Activated CD4-positive, alpha-beta T cell treated with anti-CD3 and anti-CD28 coated beads for 36 hours (primary cell): ENCODE measurements at places on chromosomes 2 and 18.

GRCh38 chr2:174846941-174847938 lies 83.0 kb upstream of the CHRNA1 start:
- DNase-seq: no peak

DNA sequence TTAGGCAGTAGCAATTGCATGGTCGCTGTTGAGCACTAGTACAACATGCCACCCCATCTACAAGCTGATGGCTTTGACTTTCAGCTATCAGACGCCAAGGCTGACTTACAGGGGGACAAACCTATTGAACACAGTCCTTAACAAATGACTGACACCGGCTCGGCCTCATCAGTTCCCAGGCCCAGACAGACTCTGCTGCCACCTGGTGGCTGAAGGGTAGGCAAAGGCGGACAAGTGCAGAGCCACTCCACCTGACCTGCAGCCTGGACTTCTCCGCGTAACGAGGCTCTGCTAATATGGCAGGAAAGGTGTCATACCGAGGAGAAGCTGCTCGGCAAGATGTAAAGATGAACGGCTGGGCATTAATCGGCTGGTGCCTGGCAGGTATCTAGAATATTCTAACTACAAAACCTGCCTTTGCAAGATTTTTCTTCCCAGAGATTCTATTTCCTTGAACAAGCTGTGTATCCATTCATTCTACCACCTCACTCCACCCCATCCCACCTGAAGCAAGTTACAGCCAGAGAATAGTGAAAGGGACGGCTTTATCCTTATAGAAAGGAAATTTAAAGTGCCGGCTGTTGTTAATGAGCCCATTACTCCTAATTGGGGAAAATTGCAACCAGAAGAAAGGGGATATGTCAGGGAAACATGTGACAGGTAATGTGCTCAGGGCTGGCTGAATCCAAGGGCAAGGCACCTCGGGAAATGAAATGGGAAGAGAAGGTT lies 67.4 kb downstream of the STEAP3 start:
- DNase-seq: peak; percentile 12

GRCh38 chr2:53631313-53632125 lies 136.1 kb upstream of the CHAC2 start:
- DNase-seq: no peak

DNA sequence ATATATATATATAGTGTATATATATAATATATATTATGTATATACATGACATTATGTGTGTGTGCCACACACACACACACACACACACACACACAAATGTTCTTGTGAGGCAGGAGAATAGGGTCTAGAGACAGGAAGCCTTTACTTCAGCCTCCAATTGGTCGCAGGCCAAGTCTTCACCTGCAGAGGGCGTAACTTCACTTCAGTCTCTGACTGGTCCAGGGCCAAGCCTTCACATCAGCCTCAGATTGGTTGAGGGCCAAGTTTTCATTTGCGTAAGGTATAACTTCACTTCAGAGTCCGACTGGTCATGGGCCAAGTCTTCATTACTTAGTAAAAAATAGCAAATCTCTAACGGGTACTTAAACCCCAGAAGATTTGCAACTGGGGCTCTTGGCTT lies 13.2 kb upstream of the SS18 start:
- peak; percentile 71 for DNase-seq

- no peak for DNase-seq
Measured at GRCh38 chr2:11330457-11331142, 13.8 kb downstream of the ROCK2 start.

- DNase-seq: no peak
Measured at GRCh38 chr2:144501118-144501517, 18.8 kb downstream of the ZEB2 start.

DNA sequence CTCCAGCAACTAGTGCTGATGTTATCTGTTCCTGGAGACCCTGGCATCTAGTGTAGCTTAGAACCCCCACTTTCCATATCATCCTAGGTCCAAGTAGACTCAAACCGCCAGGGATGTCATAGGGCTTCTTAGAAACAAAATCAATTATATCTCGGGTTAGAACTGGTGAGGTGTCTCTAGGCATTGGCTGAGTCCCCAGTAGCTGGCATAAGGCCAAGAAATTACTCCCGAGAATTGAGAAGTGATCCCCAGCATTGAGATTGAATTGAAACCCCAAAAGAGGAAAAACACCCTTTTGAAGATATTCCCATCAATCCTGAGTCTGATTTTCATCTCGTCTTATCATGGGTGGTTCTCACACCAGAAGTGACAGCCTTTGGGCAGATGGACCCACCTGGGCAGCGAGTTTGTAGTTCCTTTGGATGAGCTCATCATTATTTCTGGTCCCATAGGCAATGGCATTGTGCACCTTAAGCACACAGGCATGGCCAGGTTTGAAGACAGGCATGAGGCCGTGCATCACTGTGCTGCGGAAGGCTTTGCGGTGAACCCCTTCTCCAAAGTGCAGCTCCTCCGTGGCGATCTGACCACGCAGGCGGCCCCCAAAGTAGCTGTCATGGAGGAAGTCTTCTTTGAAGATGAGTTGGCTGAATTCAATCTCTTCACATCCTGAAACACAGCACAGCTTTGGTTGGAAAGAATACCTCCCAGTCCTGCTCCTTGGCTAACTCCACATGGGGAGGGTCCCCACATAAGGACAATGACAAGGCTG lies 112.2 kb downstream of the ALPK2 start:
- no peak for DNase-seq

GRCh38 chr2:45241061-45241561 lies 231.9 kb upstream of the SIX2 start:
- no peak for DNase-seq

GRCh38 chr2:73267008-73267407 lies 17.3 kb downstream of the FBXO41 start:
- DNase-seq: no peak

DNA sequence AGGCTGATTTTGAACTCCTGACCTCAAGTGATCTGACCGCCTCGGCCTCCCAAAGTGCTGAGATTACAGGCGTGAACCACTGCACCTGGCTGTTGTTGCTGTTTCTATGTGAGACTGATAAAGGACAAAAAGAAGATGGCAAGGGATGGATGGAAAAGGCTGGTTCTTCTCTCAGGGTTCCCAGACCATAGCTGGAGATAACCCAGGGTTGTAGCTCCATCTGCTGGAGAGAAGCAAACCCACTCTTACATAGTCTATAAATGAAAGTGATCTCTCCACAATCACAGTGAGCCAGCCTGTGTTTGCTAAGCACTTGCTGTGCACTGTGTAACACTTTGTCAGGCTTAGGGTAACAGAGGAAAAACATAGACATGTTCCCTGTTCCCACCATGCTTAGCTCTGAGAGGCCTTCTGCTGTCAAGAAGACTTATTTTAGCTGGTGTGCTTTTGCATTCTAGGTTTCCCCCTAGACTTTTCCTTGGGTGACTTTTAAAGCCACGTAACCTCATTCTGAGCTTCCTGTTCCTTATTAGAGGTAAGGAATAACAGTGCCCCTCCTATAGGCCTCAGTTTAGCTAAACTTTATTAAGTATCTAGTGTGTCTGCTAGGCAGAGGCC lies 49.7 kb downstream of the LIMS1 start:
- peak; percentile 69 for DNase-seq

DNA sequence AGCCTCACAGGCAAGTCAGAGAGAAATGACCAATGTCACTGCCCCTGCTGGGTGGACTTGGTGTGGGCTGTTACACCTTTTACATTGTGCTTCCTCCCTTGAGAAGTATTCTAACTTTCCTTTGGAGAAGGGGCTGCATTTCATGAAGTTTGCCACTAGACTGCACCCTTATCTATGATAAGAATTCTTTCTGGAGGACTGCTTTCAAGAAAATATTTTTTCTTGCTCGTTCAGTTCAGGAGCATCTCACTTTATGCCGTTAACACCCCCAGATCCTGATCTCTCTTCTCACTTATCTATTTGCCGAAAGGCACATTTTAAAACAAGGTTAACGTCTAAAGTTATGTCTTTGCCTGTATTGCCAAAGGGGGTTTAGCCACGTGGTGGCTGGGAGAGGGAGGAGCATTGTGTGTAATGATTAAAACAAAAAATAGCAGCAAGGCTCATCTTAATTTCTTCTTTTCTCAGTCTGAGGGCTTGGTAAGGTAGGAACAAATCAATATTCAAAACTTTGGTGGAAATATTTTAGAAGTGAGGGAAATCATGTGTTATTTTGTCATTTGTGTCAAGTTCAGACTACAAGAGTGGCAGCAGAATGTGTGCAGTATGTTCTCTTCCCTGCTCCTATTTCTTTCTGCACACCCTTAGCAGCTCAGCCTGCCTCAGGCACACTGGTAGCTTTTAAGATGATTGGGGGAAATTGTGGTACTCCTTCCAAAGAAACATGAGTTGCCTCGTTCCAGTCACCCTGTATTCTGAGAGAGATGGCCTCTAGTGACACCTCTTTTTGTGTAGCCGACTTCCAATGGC lies 1.6 kb upstream of the IGFBP5 start:
- DNase-seq: no peak

DNA sequence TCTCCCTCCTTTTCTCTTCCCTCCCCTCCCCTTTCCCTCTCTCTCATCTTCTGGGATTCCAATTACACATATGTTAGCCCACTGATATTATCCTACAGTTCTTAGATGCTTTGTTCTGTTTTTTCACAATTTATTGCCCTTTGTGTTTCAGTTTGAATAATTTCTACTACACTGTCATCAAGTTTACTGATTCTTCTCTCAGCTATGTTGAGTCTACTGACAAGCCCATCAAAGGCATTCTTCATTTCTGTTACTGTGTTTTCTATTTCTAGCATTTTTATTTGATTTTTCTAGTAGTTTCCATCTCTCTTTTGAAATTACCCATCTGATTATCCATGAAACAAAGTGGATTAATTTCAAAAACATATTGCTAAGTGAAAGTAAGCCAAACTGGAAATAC lies 219.6 kb downstream of the TNS1 start:
- DNase-seq: no peak

- no peak for DNase-seq
Measured at GRCh38 chr2:217650229-217650628, 352.6 kb downstream of the TNS1 start.

DNA sequence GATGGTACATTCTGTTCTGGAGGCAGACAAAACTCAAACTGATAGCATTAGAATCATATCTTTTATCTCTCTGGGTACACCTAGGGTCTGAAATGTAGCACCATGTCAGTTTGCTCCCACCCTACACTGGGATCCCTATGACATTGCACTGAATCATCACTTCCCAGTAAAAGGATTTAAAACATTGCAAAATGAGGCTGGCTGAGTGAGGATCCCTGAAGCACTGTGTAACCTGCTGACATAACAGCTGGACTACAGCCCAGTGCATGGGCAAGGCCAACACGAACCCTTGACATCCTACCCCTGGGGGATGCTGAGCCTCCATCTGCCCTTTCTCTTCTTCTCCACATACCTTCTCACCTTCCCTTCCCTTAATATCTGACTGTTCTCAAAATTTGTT lies 253.2 kb downstream of the TTC32 start:
- no peak for DNase-seq

DNA sequence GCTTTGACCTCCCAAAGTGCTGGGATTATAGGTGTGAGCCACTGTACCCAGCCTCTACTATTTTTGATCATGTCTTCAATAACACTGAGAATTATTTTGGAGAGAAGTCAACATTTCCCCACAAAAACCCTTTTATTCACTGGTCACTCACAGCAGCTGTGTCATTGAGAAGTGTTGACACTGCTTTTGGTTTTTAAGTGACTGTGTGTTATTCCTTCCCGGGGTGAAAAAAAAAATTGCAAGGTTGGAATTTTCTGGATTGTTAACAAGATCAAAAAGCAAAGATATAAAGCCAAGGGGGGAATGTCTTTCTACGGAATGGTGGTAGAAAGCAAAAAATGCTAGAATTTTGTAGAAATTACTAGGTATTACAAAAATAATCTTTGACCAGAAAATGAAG lies 61.5 kb downstream of the TANC1 start:
- no peak for DNase-seq

GRCh38 chr2:219508971-219509779 lies 5.1 kb upstream of the ASIC4 start:
- DNase-seq: no peak

DNA sequence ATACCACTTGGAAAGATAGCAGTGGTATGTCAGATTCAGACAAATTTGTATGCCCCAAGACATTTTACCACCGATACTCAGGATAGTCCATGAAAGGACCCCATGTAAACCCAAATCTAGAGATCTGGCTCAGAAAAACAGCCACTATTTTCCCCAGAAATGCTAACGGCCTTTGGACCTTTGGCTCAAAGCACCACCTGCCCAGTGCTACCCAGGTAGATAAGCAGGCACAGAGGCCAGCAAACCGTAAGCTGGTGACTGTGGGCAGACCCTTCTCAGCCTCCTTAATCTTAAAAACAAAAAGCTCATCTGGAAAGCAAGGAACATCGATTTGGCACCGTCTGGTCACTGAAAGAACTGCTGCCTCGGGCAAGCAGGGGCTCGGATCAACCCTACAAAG lies 61.4 kb upstream of the GREB1L start:
- DNase-seq: no peak

DNA sequence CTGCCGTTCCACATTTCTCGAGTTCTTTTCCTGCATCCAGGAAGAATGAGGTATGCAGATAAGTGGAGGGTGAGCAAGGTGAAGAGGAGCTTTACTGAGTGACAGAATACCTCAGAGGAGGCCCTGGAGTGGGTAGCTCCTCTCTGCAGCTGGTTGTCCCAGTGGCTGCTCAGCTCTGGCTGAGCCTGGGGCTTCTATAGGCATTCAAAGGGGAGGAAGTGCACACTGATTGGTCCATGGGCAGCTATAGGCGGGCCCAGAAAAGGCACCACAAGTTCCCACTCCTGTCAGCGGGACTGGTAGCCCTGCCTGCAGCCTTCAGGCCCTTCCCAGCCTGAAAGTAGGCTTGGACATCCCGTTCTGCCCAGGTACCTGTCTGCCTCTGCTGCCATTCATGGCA lies 94.7 kb downstream of the DOK6 start:
- no peak for DNase-seq

DNA sequence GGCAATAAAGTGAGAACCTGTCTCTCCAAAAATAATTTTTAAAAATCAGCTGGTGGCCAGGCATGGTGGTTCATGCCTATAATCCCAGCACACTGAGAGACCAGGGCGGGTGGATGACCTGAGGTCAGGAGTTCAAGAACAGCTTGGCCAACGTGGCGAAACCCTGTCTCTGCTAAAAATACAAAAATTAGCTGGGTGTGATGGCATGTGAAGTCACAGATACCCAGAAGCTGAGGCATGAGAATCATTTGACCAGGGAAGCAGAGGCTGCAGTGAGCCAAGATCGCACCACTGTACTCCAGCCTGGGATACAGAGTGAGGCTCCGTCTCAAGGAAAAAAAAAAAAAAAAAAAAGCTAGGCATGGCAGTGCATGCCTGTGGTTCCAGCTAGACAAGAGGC lies 7.4 kb upstream of the GPR75 start:
- DNase-seq: no peak

DNA sequence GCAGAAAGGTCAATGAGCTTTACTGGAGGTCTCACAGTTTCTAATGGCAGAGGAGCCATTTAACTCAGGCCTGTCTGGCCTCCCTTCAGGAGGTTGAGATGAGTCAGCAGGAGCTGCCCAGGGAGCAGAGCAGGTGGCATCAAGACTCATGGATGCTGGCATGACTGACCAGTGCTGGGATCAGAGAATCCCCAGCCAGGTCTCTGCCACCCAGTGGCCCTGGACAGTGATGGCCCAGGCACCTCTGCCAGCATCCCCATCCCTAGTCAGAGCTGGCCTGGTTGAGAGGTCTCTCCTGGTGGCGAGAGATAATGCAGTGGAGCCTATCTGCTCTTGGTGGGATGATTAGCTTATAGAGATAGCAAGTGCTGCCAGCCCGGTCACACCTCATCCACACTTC lies 43.1 kb downstream of the GYPC start:
- no peak for DNase-seq

- DNase-seq: no peak
Measured at GRCh38 chr2:6626401-6627012, 239.2 kb downstream of the CMPK2 start.

GRCh38 chr2:40394031-40394430 lies 57.9 kb downstream of the SLC8A1 start:
- no peak for DNase-seq
